ENCODE measurements at places on chromosomes 1 and 21.

GRCh38 chr1:60063561-60063960, 10.0 kb downstream of the C1orf87 start:
- no peaks in the 10 kb centered on the region for H3K36me3 ChIP-seq
- no peak overlapping the region for H3K4me3 ChIP-seq
- DNase-seq, result no peak

- H3K4me3 ChIP-seq, result no peak overlapping the region
- H3K4me1 ChIP-seq, result peaks cover 10% of the 10 kb centered on the region
- no peak for DNase-seq
- no peaks in the 10 kb centered on the region for H3K36me3 ChIP-seq
These were observed 84.1 kb downstream of the DMRTB1 start for GRCh38 chr1:53543130-53543777.

DNA sequence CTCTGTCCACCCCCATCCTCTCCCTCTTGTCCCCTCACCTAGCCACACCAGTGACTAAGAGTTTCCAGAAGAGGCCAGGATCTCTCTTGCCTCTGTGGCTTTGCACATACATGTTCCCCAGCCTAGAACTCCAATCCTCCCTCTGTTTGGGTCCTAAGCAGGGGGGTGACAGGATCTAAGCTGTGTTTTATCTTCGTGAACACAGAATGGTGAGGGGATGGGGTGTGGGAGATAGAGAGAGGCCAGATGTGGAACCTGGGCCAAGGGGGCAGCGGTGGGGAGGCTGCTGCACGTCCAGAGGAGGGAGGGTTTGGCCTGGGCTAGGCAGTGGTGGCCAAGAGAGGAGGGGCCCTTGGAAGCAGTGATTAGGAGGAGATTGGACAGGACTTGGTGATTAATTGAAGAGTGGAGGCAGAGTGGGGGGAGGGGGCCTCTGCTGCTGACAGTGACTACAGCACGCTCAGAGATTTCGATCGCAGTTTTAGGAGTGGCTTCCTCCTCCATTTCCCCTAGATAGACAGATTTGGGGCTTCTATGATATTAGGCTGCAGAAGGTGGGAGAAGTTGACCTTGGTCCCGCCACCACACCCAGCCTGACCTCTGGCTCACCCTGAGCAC, 17.1 kb upstream of the ADGRB2 start:
- H3K4me3 ChIP-seq, result no peak overlapping the region
- DNase-seq, result no peak
- H3K4me1 ChIP-seq, result no peaks in the 10 kb centered on the region
- H3K27ac ChIP-seq, result no peak overlapping the region
- no peaks in the 10 kb centered on the region for H3K27me3 ChIP-seq

GRCh38 chr1:117814856-117815797, 114.3 kb downstream of the GDAP2 start:
- DNase-seq, result no peak
- no peak overlapping the region for H3K4me3 ChIP-seq
- no peak overlapping the region for H3K27ac ChIP-seq
- no peaks in the 10 kb centered on the region for H3K27me3 ChIP-seq

- H3K27ac ChIP-seq, result no peak overlapping the region
- no peaks in the 10 kb centered on the region for H3K27me3 ChIP-seq
- H3K4me1 ChIP-seq, result peaks cover 4% of the 10 kb centered on the region
- DNase-seq, result no peak
These were observed 247.3 kb downstream of the S1PR1 start for GRCh38 chr1:101483982-101484688.

GRCh38 chr1:201217146-201217545, 26.5 kb downstream of the IGFN1 start:
- no peak overlapping the region for H3K4me3 ChIP-seq
- no peaks in the 10 kb centered on the region for H3K4me1 ChIP-seq
- no peaks in the 10 kb centered on the region for H3K36me3 ChIP-seq
- no peaks in the 10 kb centered on the region for H3K27me3 ChIP-seq

DNA sequence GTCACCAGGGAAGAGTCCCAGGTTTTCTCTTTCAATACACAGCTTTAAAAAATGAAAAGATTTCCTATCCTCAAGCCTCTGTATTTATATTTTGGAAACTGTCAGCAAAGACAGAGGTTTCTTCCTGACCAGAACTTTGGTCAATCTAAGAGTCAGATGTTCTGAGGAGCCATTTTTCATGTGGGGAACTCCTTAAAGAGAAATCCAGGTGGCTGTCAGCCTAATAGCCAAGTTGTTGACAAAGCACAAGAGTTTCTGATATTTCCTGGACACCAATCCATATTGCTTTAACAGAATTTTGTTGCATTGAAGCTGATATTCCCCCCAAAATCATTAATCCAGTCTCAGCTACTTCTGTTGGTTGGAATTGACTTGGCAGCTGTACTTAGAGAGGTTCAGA, 318.6 kb upstream of the NFIA start:
- no peak overlapping the region for H3K4me3 ChIP-seq
- H3K27ac ChIP-seq, result no peak overlapping the region
- no peaks in the 10 kb centered on the region for H3K27me3 ChIP-seq
- no peaks in the 10 kb centered on the region for H3K4me1 ChIP-seq
- no peaks in the 10 kb centered on the region for H3K36me3 ChIP-seq

GRCh38 chr21:46459356-46460112, 843 bp downstream of the DIP2A start:
- DNase-seq, result peak; percentile 28
- no peaks in the 10 kb centered on the region for H3K27me3 ChIP-seq
- peaks cover 5% of the 10 kb centered on the region for H3K36me3 ChIP-seq
- H3K4me3 ChIP-seq, result peak overlapping the region; percentile 100
- H3K27ac ChIP-seq, result no peak overlapping the region

DNA sequence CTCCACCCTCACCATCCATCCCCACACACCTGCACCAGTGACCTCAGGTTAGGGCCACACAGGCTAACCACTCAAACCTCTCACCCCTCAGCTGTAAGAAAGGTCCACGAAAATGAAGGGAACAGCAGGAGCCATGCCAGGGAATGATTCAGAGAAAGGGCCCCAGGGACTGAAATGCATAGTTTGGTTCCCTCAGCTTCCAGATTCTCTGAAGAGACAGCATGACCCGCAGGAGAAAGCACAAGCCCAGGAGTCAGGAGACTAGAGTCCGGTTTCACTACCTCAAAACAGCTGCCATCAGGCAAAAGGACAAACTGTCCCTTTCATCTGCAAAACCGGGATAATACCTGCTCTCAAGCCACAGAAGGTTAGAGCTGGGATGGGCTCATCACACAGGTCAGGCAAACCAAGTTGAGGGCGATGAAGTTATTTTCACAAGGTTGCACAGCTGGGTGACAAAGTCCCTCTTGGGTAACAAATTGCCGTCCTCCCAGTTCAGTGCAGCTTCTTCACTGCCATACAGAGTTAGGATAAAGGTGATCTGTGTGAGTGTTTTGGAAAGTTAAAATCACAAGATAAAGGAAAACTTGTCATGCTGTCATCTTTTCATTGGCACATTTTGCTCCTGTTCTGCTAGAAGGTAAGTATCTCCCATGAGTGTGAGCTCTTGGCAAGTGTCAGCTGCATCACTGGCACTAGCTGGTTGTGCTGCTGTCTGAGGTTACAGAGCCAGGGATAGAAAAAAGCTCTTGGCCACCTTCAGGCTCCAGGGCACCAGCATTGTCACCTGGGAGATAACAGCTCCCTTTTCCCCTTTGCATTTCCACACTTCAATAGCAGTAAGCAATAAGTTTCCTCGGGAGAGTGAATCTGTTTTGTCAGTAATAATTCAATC, 120.4 kb downstream of the KCNH1 start:
- no peaks in the 10 kb centered on the region for H3K36me3 ChIP-seq
- peak overlapping the region; percentile 27 for H3K4me3 ChIP-seq
- no peaks in the 10 kb centered on the region for H3K27me3 ChIP-seq
- H3K27ac ChIP-seq, result no peak overlapping the region
- H3K4me1 ChIP-seq, result peaks cover 3% of the 10 kb centered on the region

DNA sequence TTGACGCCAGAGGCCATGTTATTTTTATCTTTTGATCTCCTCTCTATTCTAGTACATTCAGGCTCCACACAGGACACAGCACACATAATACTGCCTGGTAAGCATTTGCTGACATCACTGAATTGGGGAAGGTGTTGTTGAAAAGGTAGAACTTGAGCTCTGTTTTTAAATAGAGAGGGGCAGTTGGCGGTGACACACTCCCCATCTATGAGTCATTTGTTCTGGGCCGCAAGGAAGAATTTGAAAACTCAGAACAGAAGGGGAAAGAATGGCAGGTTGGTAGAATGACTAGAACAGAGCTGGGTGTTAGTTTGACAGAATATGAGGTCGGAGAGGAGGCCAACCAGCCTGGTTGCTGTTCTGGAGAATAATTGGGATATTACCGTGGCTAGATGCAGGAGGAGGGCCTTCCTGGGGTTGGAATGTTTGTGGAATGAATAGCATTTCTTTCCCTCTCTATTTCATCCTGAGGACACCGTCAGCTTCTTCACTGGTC, 52.1 kb upstream of the ERRFI1 start:
- H3K4me1 ChIP-seq, result peaks cover 25% of the 10 kb centered on the region
- H3K27me3 ChIP-seq, result no peaks in the 10 kb centered on the region
- peak overlapping the region; percentile 92 for H3K27ac ChIP-seq
- DNase-seq, result peak; percentile 86

GRCh38 chr1:84365225-84366221, 32.8 kb upstream of the DNASE2B start:
- H3K36me3 ChIP-seq, result no peaks in the 10 kb centered on the region
- DNase-seq, result peak; percentile 90
- peak overlapping the region; percentile 85 for H3K27ac ChIP-seq
- H3K4me3 ChIP-seq, result no peak overlapping the region
- H3K27me3 ChIP-seq, result no peaks in the 10 kb centered on the region

- no peak for DNase-seq
- H3K36me3 ChIP-seq, result no peaks in the 10 kb centered on the region
- peaks cover 3% of the 10 kb centered on the region for H3K27me3 ChIP-seq
- H3K4me3 ChIP-seq, result no peak overlapping the region
These were observed 3.3 kb upstream of the CHD1L start for GRCh38 chr1:147238925-147239820.

DNA sequence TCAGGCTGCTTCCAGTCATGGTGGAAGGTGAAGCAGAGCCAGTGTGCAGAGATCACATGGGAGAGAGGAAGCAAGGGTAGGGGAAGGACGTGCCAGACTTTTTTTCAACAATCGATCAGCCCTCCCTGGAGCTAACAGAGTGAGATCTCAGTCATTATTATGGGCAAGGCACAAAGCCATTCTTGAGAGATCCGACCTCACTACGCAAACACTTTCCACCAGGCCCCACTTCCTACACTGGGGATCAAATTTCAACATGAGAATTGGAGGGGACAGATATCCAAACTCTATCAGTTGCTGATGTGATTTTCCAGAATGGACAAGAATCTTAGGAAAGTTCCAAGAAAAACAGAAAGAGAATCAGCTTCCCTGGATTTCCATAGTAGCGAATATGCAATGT, 60.5 kb downstream of the BACE2 start:
- DNase-seq, result no peak
- no peaks in the 10 kb centered on the region for H3K36me3 ChIP-seq
- H3K4me1 ChIP-seq, result no peaks in the 10 kb centered on the region
- H3K4me3 ChIP-seq, result no peak overlapping the region

DNA sequence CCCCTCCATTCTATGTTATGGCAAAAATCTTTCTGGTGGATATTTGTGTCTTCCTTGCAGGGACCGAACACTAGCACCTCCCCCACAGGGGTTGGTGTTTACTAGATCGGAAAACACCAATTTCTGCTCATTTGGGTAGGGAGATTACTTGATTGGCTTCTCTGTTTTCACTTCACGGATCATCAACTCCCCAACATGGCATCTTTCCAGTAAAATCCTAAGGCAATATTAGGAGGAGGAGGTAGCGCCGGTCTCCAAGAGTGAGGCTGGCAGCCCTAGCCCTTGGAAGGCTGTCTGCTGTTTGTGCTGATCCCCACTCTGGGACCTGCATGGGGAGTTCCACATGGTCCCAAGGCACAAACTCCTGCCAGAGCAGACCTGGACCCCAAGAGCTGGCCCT, 12.2 kb downstream of the VASH2 start:
- H3K36me3 ChIP-seq, result peaks cover 3% of the 10 kb centered on the region
- H3K4me3 ChIP-seq, result no peak overlapping the region
- no peaks in the 10 kb centered on the region for H3K27me3 ChIP-seq

DNA sequence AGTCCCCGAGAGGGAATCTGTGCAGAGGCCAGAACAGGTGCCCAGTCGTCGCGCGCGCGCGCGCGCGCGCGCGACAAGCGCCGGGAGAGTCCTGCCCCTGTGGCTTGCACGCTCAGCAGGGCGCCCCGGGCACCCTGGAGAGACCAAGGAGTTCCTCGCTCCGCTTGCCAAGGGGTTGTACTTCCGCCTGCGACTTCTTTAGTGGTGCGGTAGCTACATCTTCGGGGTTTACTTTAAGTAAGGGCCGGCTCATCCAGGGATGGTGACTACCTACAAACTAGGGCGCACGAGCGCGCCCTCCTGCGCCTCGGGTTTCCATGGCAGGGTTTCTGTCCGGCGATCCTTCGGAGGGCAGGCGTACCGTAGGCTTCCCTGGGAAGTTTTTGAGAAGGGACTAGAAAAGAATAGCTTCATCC, 1.4 kb downstream of the LHX4 start:
- H3K27me3 ChIP-seq, result peaks cover 79% of the 10 kb centered on the region
- H3K27ac ChIP-seq, result no peak overlapping the region
- peaks cover 14% of the 10 kb centered on the region for H3K4me1 ChIP-seq
- no peaks in the 10 kb centered on the region for H3K36me3 ChIP-seq
- H3K4me3 ChIP-seq, result no peak overlapping the region
- peak; percentile 8 for DNase-seq

- H3K36me3 ChIP-seq, result peaks cover 2% of the 10 kb centered on the region
- H3K4me3 ChIP-seq, result peak within 1 kb of the TSS; percentile 97
- peaks cover 2% of the 10 kb centered on the region for H3K27me3 ChIP-seq
- H3K4me1 ChIP-seq, result peaks cover 7% of the 10 kb centered on the region
These were observed at the start of gene SERTAD4 for GRCh38 chr1:210232511-210233215. Gene SERTAD4 (plus strand): TSS chr1:210232796. CDS start chr1:210237961, 5,165 bp downstream.

- DNase-seq, result no peak
- H3K36me3 ChIP-seq, result no peaks in the 10 kb centered on the region
- no peaks in the 10 kb centered on the region for H3K4me1 ChIP-seq
- no peak overlapping the region for H3K4me3 ChIP-seq
- H3K27ac ChIP-seq, result no peak overlapping the region
These were observed 54.9 kb downstream of the AK5 start for GRCh38 chr1:77336729-77337128.

DNA sequence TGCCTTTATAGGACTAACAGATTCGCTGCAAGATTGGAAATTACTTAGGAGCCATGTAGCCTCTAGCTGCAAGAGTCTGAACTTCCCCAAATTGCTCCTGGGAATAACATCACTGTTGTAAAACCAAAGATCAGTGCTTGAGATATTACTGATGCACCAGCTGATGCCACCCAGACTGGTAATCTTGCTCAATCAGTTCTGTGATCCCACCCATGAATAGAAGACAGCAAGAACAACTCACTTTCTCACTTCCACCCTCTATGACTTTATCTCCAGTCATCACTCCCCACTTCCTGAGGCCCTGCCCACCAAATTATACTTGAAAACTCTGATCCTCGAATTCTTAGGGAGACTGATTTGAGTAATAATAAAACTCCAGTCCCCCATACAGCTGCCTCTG, 1011.1 kb downstream of the PLA2G4A start:
- H3K27me3 ChIP-seq, result no peaks in the 10 kb centered on the region
- peaks cover 4% of the 10 kb centered on the region for H3K4me1 ChIP-seq
- peak overlapping the region; percentile 82 for H3K27ac ChIP-seq
- H3K36me3 ChIP-seq, result no peaks in the 10 kb centered on the region
- no peak for DNase-seq
